Neural progenitor cell (in vitro differentiated cells): ENCODE measurements at places on chromosomes 16 and 17. TPM values are rescaled to one million over a fixed set of nuclear protein-coding genes. Genes with fewer than 3 reads are reported as not detected.

DNA sequence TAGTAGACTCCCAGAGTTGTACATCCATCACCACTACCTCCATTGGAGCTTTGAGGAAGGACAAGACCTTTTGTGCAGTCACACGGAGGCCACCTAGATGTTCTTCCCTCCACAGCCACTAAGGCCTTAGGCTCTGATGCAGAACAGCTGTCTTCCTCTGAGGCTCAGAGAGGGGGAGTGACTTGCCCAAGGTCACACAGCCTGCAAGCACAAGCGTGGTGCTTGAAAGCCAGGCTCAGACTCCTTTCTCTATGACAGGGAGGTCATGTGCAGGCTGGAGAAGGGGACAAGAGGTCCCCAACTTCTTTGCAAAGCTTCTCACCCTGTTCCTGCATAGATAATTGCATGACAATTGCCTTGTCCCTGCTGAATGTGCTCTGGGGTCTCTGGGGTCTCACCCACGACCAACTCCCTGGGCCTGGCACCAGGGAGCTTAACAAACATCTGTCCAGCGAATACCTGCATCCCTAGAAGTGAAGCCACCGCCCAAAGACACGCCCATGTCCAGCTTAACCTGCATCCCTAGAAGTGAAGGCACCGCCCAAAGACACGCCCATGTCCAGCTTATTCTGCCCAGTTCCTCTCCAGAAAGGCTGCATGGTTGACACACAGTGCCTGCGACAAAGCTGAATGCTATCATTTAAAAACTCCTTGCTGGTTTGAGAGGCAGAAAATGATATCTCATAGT, 12.7 kb downstream of the SCGB1C2 start:
- H3K4me1 ChIP-seq = no peaks in the 10 kb centered on the region
- H3K36me3 ChIP-seq = no peaks in the 10 kb centered on the region
- H3K27me3 ChIP-seq = no peaks in the 10 kb centered on the region
- H3K27ac ChIP-seq = no peak overlapping the region
- DNase-seq = no peak

GRCh38 chr17:58357312-58358297, 5.6 kb upstream of the SUPT4H1 start:
- no peaks in the 10 kb centered on the region for H3K36me3 ChIP-seq
- H3K4me3 ChIP-seq = no peak overlapping the region
- H3K27ac ChIP-seq = no peak overlapping the region
- no peaks in the 10 kb centered on the region for H3K27me3 ChIP-seq
- DNase-seq = no peak

- DNase-seq = no peak
- H3K36me3 ChIP-seq = no peaks in the 10 kb centered on the region
- H3K27me3 ChIP-seq = no peaks in the 10 kb centered on the region
- peaks cover 5% of the 10 kb centered on the region for H3K4me1 ChIP-seq
These were observed 37.0 kb downstream of the RGS9 start for GRCh38 chr17:65173976-65174683.

- no peak overlapping the region for H3K27ac ChIP-seq
- no peaks in the 10 kb centered on the region for H3K4me1 ChIP-seq
- H3K27me3 ChIP-seq = no peaks in the 10 kb centered on the region
- H3K36me3 ChIP-seq = no peaks in the 10 kb centered on the region
- no peak for DNase-seq
These were observed 6.5 kb downstream of the DPEP2NB start for GRCh38 chr16:68009157-68009735.

DNA sequence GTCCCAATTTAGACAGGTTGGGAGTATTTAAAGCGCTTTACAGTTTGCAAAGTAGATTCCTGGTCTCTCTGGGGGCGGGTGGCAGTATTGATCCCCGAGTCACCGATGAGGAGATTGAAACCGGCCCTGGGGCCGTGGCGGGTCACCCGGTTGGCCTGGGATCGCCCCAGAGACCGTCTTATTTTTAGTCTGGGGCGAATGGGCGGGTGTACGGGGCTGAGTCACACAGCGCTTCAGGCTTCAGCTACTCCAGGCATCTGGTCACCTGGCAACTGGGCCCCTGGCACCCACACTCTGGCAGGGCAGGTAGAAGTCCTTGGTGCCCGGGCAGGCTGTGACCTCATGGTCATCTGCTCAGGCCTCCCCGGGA, 669 bp downstream of the MIEF2 start:
- H3K36me3 ChIP-seq = no peaks in the 10 kb centered on the region
- peak overlapping the region; percentile 73 for H3K27ac ChIP-seq
- H3K4me1 ChIP-seq = peaks cover 19% of the 10 kb centered on the region
- H3K27me3 ChIP-seq = no peaks in the 10 kb centered on the region

- H3K27ac ChIP-seq = no peak overlapping the region
- H3K4me3 ChIP-seq = peak overlapping the region; percentile 71
- H3K27me3 ChIP-seq = no peaks in the 10 kb centered on the region
- DNase-seq = no peak
These were observed 512 bp downstream of the PMM2 start for GRCh38 chr16:8798174-8798527.

DNA sequence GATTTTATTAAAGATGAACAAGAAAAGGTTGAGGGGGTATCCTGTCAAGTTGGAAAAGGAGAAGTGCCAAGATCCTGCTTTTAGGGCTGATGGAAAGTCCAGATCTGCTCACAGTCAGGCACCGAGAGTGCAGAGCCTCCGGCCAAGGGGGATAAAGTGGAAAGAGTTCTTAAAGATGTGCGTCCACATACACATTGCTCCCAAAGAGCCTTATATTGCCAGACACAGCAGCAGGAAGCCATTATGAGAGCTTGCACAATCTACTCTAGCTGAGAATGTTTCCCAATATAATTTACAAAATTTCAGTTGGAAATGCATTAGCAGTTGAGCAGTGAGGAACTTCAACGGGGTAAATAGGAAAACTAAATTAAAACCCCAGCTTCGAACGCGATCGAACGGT, 95.6 kb downstream of the SALL1 start:
- no peaks in the 10 kb centered on the region for H3K36me3 ChIP-seq
- H3K4me1 ChIP-seq = peaks cover 6% of the 10 kb centered on the region
- no peaks in the 10 kb centered on the region for H3K27me3 ChIP-seq
- H3K4me3 ChIP-seq = no peak overlapping the region
- no peak overlapping the region for H3K27ac ChIP-seq

DNA sequence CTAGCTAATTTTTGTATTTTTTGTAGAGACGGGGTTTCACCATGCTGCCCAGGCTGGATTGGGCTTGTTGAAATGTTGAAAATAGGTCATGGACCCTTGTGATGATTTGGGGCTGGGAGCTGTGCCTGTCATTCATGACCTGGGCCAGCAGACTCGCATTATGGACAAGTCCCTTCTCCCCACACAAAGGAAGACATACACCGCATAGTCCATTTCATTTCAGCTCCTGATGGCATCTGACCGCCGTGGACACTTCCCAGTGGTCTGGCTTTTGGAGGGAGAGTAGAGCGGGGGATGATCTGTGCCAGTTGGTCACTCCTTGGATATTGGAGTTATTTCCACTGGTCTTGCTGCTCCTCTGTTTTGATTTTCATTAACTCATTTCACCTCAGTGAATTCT, 34.8 kb downstream of the MPRIP start:
- no peak overlapping the region for H3K4me3 ChIP-seq
- H3K27ac ChIP-seq = no peak overlapping the region
- no peaks in the 10 kb centered on the region for H3K27me3 ChIP-seq
- no peaks in the 10 kb centered on the region for H3K36me3 ChIP-seq

- peaks cover 28% of the 10 kb centered on the region for H3K27me3 ChIP-seq
- DNase-seq = peak; percentile 56
- H3K4me3 ChIP-seq = peak overlapping the region; percentile 74
- peaks cover 25% of the 10 kb centered on the region for H3K4me1 ChIP-seq
- no peaks in the 10 kb centered on the region for H3K36me3 ChIP-seq
- H3K27ac ChIP-seq = no peak overlapping the region
These were observed 1.6 kb downstream of the CMIP start for GRCh38 chr16:81445966-81446906.

GRCh38 chr17:73346501-73347162, 34.8 kb upstream of the CDC42EP4 start:
- H3K4me1 ChIP-seq = peaks cover 52% of the 10 kb centered on the region
- no peak overlapping the region for H3K27ac ChIP-seq
- H3K4me3 ChIP-seq = no peak overlapping the region
- H3K36me3 ChIP-seq = no peaks in the 10 kb centered on the region

The BCAR1 gene
- 10.9 and 29.1 TPM in 2 replicates for total RNA-seq

The SPAG5 gene
- total RNA-seq = 141 TPM in 2 replicates

The ADGRG3 gene
- total RNA-seq = not detected in 2 replicates

The CTF1 gene
- total RNA-seq = 0.39 and 1.5 TPM in 2 replicates

The ALG1 gene
- total RNA-seq = 6.1 and 12.5 TPM in 2 replicates

The TPSAB1 gene
- total RNA-seq = not detected in 2 replicates

The IGFALS gene
- total RNA-seq = not detected in 2 replicates

The NPTX1 gene
- total RNA-seq = 2.6 and 3.8 TPM in 2 replicates

The FN3KRP gene
- 19.2 and 29.8 TPM in 2 replicates for total RNA-seq

The GPR179 gene
- 0.22 TPM in 1 of 2 replicates, not detected in the other for total RNA-seq

The HP gene
- total RNA-seq = not detected in 2 replicates
